ENCODE measurements at places on chromosomes 1 and 21. TPM values are rescaled to one million over a fixed set of nuclear protein-coding genes. Genes with fewer than 3 reads are reported as not detected.
A peak's percentile ranks its signal among the peaks of the same experiment; 100 is the strongest.

GRCh38 chr1:230074270-230074669, 7.2 kb downstream of the GALNT2 start:
- DNase-seq = no peak

DNA sequence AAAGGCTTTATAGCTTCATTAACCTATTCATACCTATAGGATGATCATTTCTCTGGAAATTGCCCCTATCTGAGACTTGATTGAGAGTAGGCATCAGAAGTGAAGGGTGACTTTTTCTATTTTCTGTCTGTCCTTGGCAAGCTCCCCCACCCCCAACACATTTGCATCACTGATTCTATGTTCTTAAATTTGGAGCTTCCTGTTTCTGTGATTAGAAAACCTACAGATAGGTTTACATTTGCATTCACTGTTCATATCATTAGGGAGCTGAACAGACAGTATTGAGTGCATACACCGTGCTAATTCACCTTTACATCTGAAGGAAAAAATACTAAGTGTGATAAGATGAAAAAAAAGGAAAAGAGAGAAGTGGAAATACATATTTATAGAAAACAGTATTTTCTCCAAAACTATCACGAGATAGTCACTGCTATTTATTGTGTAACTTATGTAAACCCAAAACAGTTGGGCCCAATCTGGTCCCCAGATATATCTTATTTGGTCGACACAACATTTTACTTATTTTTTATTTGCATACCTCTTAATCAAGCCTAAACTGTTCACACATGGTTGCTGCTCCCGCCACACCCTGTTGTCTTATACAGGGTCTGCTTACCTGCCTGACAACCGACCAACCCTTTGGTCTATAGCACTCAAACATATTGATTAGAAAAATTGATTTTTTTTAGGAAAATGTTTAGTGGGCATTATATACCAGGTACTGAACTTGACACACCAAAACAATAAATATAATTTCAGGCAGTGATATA, 218.8 kb downstream of the NTNG1 start:
- no peak for DNase-seq

DNA sequence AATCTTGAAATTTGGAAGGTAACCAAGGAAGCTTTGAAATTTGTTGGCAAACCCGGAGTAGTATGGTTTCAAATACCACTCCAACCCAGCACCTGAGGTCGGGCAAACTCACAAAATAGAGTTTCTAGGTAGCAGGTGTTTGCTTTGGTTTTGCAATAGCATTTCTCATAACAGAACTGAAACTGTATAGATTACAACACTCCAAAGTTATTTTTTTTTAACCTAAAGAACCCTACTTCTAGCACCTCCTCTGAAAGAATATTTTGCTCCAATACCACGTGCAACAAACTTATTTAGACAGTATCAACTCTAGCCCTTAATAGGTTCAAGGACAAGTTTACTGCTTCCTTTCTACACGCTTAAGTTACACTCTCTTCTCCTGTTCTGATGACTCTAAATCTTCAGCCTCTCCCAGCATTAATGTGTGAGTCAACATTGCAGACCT, 178.5 kb upstream of the FMN2 start:
- peak; percentile 12 for DNase-seq

- DNase-seq = no peak
These were observed 18.1 kb downstream of the PDC start for GRCh38 chr1:186442651-186443375.

The INKA2 gene
- polyA plus RNA-seq = 3.4 TPM

DNA sequence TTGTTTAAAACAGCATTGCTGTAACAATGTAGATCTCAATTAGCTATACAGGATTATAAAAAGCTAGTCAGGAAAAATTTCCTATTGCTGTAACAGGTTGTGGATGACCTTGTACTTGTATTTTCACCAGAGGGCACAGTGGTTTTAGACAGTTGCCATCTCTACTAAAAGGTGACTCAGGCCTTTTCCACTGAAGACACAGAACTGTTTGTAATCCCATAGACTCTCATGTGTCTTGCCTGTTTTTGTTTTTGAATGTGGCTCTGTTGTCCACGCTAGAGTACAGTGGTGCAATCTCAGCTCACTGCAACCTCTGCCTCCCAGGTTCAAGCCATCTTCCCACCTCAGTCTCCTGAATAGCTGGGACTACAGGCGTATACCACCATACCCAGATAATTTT, 5.9 kb downstream of the MTFR1L start:
- no peak for DNase-seq

DNA sequence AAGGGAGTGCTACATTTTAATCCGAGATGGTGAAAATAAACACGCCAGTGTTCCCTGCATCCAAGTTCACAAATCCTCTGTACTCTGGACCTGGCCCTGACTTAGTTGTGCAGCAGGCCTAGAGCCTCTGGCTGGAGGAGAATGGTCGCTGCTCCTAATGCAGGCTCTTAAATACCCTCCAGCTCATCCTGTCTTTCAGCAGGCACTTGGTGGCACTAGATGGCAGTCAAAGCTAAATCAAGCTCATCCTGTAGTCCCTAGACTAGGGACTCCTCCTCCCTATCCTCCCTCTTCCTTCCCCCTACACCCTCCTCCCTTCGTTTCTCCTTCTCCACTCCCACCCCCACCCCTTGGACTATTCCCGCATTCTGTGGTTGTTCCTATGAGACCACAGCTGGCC, 41.6 kb upstream of the MTR start:
- no peak for DNase-seq

DNA sequence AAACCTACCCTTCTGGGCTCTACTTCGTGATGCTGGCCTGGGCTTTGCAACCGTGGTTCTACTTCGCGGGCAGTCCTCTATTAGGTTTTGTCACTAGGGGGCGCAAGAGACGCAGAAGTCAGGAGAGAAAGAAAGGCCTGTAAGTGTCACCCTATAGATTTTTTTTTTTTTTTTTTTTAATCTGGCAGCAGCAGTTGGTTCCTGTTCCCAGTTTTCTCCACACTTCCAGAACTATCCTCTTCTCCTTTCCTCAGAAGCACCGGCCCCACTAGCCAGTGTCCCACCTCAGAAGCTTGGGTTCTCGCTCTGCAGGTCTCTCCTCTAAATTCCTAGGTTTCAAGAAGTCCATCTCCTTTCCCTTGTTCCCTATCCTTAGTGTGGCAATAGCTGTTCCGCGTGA, 9.1 kb upstream of the LCE2D start:
- DNase-seq = peak; percentile 2

The INPP5B gene
- 25.7 TPM for polyA plus RNA-seq

DNA sequence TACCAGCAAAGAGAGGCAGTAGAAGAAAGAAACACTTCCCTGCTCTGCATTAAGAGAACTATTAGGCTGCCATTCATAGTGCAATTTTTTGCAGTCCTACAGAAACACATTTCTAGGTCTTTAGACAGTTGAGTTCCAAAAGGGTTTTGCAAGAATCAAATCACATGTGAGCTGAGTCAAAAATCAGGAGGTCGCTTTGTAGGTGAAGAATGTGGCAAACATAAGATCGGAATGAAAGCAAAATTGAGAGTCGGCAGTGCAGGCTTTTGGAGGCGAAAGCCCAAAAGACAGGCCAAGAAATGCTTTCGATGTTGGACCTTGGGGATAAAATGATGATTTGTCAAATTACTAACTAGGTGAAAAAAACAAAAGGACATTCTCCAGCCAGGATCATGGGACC, 213.5 kb upstream of the NRIP1 start:
- DNase-seq = no peak

GRCh38 chr1:71831646-71832045, 450.7 kb downstream of the NEGR1 start:
- no peak for DNase-seq

DNA sequence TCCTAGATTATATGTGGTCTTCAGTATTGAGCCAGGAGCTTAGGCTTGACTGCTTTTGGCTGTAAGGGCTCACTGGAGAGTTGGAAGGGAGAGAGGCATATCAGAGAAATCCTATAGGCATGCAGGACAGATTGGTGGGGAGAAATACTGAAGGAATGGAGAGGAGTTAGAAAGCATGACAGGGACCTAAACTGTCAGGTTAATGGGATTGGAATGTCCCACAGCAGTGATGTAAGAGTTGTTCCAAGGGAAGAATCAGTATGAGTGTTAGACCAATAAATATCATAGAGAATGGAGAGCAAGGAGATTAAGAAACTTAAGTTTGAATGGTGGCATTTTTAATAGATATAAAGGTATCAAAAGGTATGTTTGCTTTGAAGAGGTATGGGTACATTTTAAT, 39.7 kb downstream of the SLC35A3 start:
- no peak for DNase-seq

DNA sequence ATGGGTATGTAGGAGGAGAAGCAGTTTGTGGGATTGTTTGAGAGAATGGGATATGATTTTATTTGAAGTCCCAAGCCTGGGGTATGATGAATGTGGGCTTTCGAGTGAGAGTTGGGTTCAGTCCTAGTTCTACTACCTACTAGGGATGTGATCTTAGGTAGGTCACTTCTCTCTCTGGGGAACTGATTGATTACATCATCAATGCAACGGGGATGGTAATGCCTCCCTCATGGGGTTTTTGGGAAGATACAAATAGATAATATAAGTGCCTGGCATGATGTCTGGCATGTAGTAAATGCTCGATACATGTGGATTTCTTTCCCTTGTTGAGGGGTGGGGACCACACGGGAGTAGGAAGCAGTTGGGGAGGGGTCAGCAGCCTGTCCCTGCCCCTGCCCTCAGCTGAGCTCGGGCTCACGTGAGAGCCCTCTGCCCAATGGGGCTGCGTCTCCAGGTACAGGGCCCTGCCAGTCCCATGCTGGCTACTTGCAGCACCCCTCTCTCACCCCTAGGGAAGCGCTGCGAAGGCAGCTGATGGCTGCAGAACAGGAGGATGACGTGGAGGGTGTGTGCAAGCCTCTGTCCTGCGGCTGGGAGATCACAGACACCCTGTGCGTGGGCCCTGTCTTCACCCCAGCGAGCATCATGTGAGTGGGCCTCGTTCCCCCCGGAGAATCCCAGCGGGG, 38.7 kb downstream of the AZIN2 start:
- no peak for DNase-seq

GRCh38 chr1:219568733-219569132, 44.2 kb downstream of the ZC3H11B start:
- DNase-seq = no peak

- DNase-seq = no peak
These were observed 37.5 kb upstream of the PRDM2 start for GRCh38 chr1:13662493-13662892.

GRCh38 chr1:108107658-108108057, 92.5 kb downstream of the SLC25A24 start:
- no peak for DNase-seq

DNA sequence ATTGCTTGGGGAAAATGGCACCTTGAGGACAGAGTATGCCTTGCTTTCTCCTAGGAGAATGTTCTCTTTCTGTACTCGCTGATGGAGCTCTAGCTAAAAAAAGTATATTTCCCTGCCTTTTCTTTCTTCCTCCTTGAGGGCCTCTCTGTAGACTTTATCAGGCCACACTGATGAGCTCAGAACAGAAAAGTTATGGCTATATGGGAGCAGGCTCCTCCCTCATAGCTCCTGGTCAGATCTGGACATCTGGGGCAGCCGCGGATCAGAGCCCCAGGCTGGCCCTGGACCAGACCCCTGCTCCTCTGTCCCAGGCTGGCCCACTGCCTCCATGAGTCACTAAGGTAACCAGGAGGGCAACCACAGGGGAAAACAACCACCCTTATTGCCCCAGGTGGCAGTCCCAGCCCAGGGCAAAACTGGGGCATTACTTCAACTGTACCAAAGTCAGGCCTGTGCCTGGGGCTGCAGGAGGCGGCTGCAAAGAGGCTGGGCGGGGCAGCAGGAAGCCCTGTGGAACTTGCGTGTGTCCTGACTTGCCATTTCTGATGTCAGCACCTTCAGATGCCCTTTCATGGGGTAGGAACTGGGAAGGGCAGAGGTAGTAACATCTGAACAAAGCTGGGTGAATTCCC, 26.3 kb upstream of the ZNF648 start:
- DNase-seq = no peak

- no peak for DNase-seq
These were observed 101.2 kb downstream of the FNBP1L start for GRCh38 chr1:93549131-93549530.

The PLA2G2D gene
- 0.04 TPM for polyA plus RNA-seq

The OR10T2 gene
- not detected for polyA plus RNA-seq

GRCh38 chr1:39835110-39835509, 46.4 kb upstream of the BMP8B start:
- DNase-seq = no peak

The CFAP141 gene
- 6.5 TPM for polyA plus RNA-seq

GRCh38 chr1:93000751-93001175, 39.5 kb upstream of the DIPK1A start:
- no peak for DNase-seq

- DNase-seq = no peak
These were observed 111.5 kb upstream of the ARHGEF16 start for GRCh38 chr1:3342960-3343359.

The FAM163A gene
- 0.08 TPM for polyA plus RNA-seq

DNA sequence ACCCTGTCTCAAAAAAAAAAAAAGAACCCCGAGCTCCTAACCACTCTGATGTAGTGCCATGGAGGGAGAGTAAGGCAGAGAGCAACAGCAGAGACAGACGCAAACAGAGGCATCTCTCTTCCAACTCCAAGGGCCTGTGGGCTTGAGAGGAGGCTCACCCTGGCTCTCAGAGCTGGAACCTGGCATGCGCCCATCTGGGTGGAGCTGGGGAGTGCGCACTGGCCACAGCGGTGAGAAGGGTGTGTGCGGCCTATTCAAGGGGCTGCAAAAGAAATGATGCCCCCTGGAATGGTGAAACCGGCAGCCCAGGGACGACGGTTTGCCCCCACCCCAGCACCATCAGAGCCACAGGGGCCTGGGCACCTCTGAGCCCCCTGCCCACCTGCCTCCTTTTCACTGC, 17.6 kb downstream of the COL8A2 start:
- DNase-seq = no peak

The ZNF683 gene
- polyA plus RNA-seq = 0.25 TPM

The S100A7 gene
- polyA plus RNA-seq = not detected

The CCNL2 gene
- polyA plus RNA-seq = 346 TPM

GRCh38 chr1:206022766-206023165, 929 bp downstream of the CTSE start:
- DNase-seq = no peak

DNA sequence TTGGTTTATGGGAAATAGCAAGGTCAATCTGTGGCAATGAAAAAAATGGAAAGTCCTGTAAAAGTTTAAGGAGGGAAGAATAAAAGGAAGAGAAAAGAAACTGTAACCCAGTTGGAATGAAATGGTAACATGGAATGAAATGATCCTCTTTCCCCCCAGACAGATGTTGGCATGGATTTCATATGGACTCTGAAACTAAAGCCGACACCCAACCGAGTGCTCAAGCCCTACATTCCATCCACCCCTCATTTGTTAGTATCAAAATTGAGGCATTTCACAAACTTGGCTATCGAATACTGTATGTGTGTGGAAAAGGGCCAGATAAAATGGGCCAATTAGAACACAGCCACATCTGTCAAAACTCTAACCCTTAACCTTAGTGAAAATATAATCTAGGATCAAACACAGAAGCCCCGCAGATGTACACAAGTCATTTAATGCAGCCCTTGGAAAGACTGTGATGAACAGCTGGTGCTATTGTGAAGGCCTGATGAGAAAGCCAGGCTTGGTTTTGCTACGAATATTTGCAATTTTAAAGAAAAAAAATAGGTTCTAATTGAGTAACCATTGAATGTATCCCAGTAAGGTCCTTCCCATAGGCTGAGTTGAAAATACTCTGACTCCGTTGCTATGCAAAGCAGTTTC, 72.6 kb upstream of the RGL1 start:
- peak; percentile 76 for DNase-seq

All from right lung (tissue), 10 donors.